Lower leg skin (tissue), 4 donors: ENCODE measurements at places on chromosomes 12 and 14. TPM values are rescaled to one million over a fixed set of nuclear protein-coding genes. Genes with fewer than 3 reads are reported as not detected.

The KDM5A gene
- total RNA-seq: 43.5 TPM

The ANO4 gene
- 0.06 TPM for total RNA-seq

The CCDC196 gene
- not detected for total RNA-seq

The HOXC12 gene
- total RNA-seq: 4.4 TPM

The CKB gene
- 222 TPM for total RNA-seq

The RPL10L gene
- total RNA-seq: not detected

The SMARCD1 gene
- 47.6 TPM for total RNA-seq

The PLA2G1B gene
- not detected for total RNA-seq

The STAB2 gene
- not detected for total RNA-seq

The MIS18BP1 gene
- total RNA-seq: 25.4 TPM

The UBC gene
- 1,636 TPM for total RNA-seq

The FAM90A1 gene
- not detected for total RNA-seq

The ISCA2 gene
- total RNA-seq: 14.4 TPM

The BCL2L2 gene
- 69.9 TPM for total RNA-seq
